ENCODE measurements at places on chromosomes 11 and 22.

- no peaks in the 10 kb centered on the region for H3K27me3 ChIP-seq
- no peak overlapping the region for H3K27ac ChIP-seq
- no peaks in the 10 kb centered on the region for H3K4me1 ChIP-seq
These were observed 108.5 kb downstream of the CD44 start for GRCh38 chr11:35247428-35247827.

DNA sequence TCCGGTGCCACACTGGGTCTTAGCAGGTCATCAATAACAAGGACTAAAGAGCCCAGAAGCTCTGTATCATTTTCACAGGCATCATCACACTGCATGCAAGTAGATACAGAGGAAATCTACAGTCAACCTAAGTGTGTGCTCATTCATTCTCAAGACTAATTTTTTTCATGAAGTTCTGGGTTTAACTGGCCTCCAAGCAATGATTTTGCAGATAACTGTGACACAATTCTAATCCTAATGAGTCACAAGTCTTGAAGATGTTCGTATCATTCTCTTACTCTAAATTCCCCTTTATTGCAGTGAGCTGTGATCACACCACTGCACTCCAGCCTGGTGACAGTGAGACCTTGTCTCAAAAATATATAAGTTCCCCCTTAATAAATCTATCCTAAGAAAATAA, 2.5 kb downstream of the OR52W1 start:
- H3K4me1 ChIP-seq = peaks cover 13% of the 10 kb centered on the region
- H3K27ac ChIP-seq = no peak overlapping the region
- no peaks in the 10 kb centered on the region for H3K27me3 ChIP-seq
- no peak overlapping the region for H3K4me3 ChIP-seq
- H3K36me3 ChIP-seq = peaks cover 8% of the 10 kb centered on the region
- DNase-seq = no peak

DNA sequence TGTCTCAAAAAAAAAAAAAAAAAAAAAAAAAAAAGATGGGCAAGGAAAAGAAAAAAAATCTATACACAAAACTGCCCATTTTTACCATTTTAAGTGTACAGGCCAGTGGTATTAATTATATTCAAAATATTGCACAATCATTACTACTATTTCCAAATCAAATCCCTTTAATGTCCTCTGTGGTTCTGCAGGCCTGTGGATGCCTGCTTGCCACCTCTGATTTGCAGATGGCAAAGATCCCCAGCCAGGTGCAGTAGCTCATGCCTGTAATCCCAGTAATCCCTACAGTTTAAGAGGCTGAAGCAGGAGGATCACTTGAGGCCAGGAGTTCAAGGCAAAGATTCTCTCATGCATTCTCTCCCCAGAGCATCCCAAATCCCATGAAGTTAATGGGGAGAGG, 20.2 kb downstream of the RFPL1 start:
- no peaks in the 10 kb centered on the region for H3K36me3 ChIP-seq
- H3K4me1 ChIP-seq = peaks cover 2% of the 10 kb centered on the region

DNA sequence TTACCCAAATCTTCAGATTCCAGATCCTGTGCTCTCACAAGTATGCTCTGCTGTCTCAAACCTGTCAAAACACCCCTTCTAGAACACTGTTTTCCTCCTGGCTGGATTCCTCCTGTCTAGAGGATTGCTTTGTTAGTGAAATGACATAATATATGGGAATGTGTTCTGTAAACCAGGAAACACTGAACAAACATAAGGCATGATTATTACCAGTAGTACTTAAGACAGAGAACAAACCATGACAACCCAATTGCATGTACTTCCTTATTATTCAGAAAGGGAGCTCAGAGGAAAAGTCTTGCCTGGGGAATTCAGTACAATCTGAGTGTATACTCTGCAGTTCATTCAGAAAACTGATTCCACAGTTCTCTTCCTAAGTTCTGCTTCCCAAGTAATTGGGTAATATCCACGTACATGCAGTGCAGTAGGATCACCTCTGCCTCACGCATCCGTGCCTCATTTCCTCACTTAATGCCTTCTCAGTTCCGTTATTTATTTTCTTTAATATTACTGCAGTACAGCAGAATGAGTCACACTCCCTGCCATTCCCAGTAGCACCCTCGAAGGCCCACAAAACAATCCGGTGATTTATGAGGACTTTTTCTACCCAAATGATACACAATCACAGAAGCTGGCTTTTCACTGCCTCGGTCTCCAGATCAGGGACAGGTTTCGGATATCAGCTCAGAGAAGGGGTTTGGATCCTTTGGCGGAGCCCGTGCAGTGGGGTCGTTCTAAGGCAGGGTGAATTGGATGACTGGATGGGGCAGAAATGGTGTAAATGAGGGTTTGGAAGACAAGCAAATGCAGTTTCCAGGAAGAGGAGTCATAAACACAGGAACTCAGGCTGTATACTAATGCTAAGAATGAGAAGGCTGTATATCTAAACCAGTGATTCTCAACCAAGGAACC, 896.9 kb downstream of the KCNA4 start:
- H3K4me3 ChIP-seq = no peak overlapping the region
- no peaks in the 10 kb centered on the region for H3K36me3 ChIP-seq
- no peaks in the 10 kb centered on the region for H3K27me3 ChIP-seq
- H3K27ac ChIP-seq = no peak overlapping the region
- DNase-seq = no peak

DNA sequence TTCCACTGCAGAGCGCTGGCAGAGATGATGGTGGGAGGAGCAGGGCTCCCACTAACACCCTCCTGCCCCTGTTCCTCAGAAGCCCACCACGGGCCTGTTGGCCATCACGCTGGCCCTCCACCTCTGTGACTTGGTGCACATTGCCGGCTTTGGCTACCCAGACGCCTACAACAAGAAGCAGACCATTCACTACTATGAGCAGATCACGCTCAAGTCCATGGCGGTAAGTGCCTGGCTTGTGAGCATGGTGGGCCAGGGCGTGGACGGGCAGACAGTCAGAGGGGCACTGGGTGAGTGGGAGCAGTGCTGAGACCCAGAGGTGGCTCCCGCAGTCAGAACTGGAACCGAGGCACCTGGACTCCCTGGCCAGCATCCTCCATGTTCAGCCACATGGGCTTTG, 57.9 kb downstream of the ST3GAL4 start:
- no peak for DNase-seq
- H3K27me3 ChIP-seq = no peaks in the 10 kb centered on the region
- no peak overlapping the region for H3K27ac ChIP-seq
- H3K4me1 ChIP-seq = peaks cover 6% of the 10 kb centered on the region

- DNase-seq = no peak
- no peak overlapping the region for H3K27ac ChIP-seq
- H3K4me3 ChIP-seq = no peak overlapping the region
- H3K36me3 ChIP-seq = no peaks in the 10 kb centered on the region
- no peaks in the 10 kb centered on the region for H3K4me1 ChIP-seq
These were observed 60.0 kb downstream of the COMMD9 start for GRCh38 chr11:36229091-36229705.

- no peak overlapping the region for H3K27ac ChIP-seq
- no peak for DNase-seq
- no peaks in the 10 kb centered on the region for H3K27me3 ChIP-seq
- peaks cover 6% of the 10 kb centered on the region for H3K36me3 ChIP-seq
- H3K4me1 ChIP-seq = peaks cover 10% of the 10 kb centered on the region
These were observed 40.5 kb downstream of the DUSP8 start for GRCh38 chr11:1531449-1532013.
